ENCODE measurements at places on chromosomes 11 and 22.

GRCh38 chr11:33735271-33736147 lies 714 bp downstream of the CD59 start:
- DNase-seq: peak; percentile 75

GRCh38 chr11:132358573-132358953 lies 988.1 kb downstream of the NTM start:
- no peak for DNase-seq

GRCh38 chr22:26324150-26324549 lies 104.9 kb upstream of the ASPHD2 start:
- DNase-seq: no peak

DNA sequence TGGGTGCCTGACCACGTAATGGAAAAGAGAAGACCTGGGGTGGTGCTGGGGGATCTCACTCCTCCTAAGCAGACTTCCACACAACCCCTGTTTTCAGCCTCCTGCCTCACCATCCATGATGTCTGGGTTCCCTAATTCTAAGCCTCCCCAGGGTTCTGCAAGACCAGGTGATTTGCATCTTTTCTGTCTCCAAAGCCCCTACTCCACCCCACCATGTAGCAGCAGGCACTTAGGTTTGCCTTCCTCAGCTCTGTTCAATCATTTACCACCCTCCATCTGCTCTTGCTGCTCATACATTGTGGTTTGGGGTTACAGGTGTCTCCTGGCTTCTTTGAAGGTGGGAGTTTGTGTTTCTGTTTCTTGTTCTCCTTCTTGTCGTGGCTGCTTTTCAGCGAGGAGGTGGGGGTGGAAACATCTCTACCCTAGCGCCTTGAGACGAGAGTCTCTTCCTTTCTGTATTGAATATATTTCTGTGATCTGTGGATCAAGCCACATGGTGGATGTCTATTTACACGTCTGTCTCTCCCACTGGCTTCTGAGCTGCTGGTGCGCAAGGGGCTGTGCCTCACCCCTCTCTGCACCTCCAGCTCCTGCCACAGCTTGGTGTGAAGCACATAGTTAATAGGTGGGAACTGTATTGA lies 6.6 kb upstream of the SSTR3 start:
- peak; percentile 69 for DNase-seq

GRCh38 chr11:27390318-27391295 lies 27.6 kb upstream of the CCDC34 start:
- no peak for DNase-seq

- no peak for DNase-seq
These were observed 393.2 kb upstream of the TENM4 start for GRCh38 chr11:79834015-79834414.

DNA sequence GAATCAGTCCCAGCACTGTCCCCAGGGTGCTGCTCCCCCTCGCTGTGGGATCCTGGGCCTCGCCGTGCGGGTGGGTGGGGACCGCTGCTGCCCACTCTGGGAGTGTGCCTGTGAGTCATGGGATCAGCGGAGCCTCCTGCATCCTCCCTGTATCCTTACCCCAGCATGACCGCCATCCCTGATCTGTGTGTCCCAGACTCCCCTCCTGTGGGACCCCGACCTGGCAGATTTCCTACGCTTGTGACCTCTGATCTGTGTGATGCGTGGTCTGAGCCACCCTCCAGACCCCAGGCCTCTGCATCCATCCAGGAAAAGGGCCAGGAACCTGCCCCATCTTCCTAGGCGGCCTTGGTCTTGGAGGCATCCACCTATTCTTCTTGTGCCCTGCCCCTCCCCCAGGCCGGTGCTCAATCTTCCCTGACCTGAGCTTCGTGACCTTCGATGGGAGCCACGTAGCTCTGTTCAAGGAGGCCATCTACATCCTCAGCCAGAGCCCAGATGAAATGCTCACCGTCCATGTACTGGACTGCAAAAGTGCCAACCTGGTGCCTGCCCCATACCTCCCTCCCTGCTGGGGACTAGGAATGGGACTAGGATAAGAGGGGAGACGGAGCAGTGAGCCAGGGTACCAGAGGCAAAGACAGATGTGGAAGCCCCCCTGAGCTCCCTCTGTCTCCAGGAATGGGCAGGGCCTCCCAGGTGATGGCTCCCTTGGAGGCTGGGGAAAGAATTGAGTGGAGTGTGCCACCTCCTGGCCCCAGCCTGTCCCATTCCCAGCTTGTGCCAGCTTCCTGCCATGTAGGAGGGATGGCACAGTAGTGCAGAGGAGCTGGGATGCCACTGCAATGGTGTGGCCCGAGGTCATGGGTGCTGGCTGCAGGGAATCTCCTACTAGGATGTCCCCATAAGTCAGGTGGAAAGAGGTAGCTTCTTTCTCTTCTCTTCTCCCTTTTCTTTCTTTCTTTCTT lies 65.4 kb downstream of the OTOG start:
- no peak for DNase-seq

DNA sequence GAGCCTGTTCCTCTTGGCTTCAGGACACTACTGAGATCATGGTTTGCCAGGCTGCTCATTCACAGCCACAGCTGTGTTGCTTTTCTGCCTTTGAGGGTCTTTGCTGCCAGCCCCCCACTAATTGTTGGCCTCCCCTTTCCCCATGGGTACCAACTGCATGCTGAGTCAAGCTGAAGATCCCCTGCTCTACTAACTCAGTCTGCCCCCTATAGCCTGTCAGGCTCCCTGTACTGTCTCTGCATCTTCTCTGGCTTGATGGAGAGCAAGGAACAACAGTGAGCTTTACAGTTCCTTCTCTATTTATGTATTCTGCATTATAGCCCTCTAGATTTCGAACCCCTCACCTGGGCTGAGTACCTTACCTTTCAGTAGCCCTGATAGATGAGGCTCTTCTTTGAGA lies 257.6 kb upstream of the CADM1 start:
- DNase-seq: no peak

DNA sequence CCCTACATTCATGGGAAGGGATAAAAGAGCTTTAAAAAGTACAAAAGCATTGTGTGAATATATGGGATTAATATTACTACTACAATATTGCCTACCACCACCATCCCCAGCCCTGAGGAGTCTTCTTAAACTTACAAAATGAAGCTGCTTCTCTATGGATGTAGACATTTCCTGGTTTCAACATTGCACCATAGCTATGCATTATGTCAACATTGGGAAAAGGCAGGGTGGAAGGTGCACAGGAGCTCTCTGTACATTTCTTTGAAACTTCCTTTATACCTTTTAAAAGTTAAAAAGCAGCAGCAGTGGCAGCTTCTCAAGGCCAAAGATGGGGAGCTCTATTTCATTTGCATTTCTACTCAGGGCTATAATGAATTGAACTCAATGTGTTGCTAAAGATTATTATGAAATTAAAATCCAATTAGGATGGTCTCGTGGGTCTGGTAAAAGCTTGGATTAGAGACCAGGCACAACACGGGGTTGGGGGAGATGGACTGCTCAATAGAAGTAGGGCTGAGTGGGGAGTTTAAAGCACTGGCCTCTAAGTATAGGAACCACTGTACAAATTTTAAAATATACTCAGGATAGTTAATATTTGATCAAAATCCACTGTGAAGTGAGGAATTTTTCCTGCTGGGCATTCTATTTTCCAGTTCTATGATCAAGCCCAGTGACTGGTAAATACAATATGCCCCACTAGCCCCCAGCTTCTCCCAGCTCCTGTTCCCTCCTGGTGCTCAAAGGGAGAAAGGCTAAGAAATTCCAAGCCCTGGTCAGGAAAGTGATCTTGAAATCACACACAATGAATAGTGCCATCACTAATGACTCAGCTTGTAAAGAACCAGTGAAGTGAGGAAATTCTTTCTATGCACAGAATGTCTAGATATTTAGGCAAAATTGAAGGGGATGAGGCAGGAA lies 362.7 kb upstream of the CCDC90B start:
- no peak for DNase-seq

- DNase-seq: no peak
These were observed 134.0 kb downstream of the INSC start for GRCh38 chr11:15248749-15249148.

DNA sequence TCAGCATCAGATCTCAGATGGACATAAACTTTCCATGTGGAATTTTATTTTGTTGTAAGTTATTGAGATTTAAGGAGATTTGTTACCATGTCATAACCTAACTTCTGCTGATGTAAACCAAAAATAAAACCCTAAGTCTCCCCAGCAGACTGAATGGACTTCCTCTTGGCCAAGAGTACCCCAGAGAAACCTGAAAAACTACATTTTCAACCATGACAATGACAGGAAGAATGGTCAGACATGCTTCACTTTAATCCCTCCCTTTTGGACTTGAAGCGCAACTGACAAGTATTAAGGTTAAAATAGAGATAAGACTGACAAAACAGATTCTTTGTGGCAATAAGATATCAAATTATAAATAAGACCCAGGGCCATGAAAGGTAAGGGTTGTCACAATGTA lies 579.7 kb upstream of the RAG2 start:
- DNase-seq: no peak

- DNase-seq: no peak
These were observed 5.0 kb downstream of the ZP1 start for GRCh38 chr11:60872124-60872960.

DNA sequence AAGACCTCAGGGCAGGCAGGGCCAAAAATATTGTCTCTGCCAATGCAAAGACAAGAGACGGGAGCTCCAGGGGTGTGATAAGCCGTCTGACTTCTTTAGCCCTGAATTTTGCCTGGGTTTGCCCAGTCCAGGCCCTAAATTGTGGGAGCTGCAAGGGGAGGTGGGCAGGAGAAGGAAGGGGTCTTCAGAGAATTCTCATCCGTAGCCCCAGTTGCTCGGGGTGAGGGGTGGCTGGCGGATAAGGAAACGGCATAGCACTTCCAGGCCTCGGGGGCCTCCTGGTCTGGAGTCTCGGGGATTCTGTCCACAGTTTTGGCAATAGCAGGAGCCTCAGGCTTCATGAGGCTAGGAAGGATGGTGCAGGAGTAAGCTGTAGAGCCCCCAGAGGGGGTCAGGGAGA lies 7.4 kb downstream of the CD5 start:
- DNase-seq: no peak

GRCh38 chr11:67293090-67293489 lies 4.0 kb downstream of the ANKRD13D start:
- peak; percentile 30 for DNase-seq

DNA sequence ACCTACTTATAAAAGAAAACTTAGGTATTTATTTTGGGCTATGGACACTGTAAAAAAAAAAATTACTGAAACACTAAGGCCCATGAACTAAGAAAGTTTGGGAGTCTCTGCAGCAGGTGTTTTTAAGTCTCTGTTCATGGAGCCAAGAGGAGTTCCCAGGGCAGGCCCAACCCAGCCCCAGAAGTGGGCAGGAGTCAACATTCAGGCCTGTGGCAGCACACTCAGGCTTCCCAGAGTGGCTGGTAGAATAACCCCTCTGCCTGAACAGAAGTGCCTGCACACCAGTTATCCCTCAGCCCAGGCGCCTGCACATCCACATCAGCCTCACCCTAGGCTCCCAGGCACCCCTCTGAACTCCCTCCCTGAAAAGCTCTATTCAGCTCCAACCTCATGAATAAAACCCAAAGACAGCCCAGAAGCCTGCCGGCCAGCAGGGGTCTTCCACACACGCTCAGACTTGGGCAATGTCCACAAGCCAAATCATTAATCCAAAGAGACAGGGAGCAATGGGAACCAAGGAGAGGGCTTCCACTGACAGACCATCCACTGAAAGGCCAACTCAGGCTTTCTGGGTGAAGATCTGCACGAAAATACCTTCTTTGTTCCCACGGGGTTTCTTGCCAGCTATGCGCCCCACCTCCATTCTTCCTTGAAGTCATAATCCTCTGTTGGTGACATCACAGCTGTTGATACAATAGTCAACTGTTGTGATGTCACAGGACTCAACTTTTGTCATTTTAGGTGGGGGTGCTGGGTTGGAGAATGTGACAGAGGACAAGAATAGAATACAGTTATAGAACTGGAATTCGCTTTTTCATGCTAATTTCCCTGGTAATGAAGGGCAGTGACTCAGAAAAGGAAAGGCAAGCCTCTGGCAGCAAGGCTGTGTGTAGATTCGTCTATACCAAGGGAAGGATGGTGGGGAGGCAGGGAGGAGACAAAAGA lies 83.7 kb downstream of the RPL27A start:
- no peak for DNase-seq

- no peak for DNase-seq
These were observed 396.2 kb downstream of the BUD13 start for GRCh38 chr11:116376547-116376946.

GRCh38 chr11:63945477-63946163 lies 6.8 kb downstream of the NAA40 start:
- DNase-seq: peak; percentile 51

GRCh38 chr11:6596239-6596877 lies 7.1 kb downstream of the RRP8 start:
- DNase-seq: no peak

DNA sequence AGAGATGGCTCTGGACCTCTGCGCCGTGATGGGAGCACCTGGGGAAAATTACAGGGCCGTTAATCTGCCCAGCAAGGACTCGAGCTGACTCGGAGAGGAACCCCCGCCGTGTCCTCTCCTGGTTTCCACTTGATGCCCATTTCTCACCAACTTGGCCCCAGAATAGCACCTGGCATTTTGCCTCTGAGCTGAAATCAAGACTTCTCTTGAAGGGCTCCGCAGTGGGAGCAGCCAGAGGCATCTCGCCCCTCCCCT lies 19.0 kb upstream of the CABP7 start:
- DNase-seq: no peak

DNA sequence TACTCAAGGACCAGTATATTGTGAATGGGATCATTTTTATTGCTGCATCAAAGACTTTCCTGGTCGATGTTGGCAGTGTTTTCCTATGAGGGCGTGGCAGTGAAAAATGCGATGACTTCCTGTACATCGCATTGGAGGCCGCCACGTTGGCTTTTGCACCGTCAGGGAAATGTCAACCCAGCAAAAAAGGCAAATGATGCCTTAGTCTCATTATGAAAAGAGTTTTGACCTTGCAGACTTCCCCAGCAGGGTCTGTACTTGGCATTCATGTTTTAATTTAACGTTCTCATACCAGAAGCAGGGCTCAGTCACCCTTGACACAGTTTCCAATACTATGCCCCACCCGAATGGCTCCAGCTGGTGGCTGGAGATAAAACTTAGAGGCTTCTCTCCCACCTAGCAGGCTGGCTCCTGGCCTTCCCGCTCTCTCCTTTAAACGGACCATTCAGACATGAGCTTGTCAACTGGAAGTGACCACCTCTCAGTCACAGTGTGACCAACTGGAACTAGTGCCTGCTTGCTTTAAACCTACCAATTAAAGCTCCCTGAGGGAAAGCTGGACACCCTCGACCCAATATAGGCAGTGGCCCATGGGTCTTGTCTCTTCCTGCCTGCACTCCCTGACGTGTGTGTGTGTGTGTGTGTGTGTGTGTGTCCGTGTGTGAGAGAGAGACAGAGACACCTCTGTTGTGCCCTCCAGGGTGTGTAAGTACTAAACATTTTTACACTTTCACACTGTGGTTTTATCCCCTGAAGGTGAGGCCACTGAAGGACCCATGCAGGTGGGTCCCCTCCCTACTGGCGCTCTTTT lies 8.7 kb upstream of the GDPD5 start:
- no peak for DNase-seq

DNA sequence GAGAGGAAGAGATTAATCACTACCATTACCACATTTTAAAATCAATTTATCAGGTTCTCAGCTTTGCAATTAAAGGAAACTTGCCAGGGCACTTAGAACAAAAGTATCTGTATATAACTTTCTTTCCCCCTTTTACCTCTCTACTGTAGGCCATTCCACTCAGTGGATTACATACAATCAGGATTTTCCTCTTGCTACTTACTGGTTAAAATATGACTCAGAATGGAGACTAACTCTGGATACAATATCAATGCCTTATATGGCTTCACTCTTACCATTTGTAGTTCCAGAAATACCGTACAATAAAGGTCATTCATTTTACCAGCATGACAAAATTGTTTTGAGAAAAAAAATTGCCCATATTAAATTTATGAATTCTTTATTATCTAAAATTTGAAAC lies 706.8 kb downstream of the KCNA4 start:
- no peak for DNase-seq

Data from activated CD4-positive, alpha-beta T cell treated with anti-CD3 and anti-CD28 coated beads, Interleukin-10, Interleukin-2, amounts not matched to agents 100 ng/mL and 50 ng/mL, durations not matched to agents 16 hours and 8 hours (primary cell).